ENCODE measurements at places on chromosomes 4 and X.
A peak's percentile ranks its signal among the peaks of the same experiment; 100 is the strongest.

DNA sequence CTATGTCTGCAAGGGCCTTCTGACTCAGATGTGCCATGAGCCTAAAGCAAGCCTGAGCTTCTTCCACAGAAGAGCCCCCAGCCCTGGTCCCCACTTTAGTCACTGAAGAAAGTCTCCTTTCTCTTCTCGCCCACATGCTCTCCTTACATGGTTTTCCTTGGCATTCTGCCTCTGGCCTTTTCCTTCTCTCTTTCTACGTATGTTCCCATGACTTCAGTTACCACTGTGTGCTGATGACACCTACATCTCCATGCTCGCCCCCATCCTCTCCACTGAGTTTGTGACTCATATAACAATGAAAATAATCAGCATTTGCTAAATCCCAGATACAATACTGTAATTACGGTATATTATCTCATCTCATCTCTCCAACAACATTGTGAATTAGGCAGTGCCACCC, 149.3 kb downstream of the AMMECR1 start:
- DNase-seq, result no peak

DNA sequence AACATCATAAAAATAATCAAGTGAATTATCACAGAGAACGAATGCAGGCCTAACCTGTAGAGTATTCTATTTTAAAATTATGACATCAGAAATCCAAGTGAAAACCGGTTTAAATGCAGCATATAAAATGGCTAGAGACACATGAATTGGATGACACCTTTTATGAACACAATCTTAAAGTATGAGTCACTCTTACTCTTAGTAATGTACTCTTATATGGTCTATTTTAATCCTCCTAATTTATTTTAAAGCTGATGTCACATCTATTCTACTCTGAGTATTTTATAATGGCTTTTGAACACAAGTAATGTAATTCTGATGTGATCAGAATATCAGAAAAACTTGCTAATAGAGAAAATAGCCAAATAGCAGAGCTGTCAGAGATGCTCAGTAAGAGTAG, 161.4 kb upstream of the RADX start:
- DNase-seq, result no peak

GRCh38 chr4:111937368-111937767, 207.9 kb upstream of the FAM241A start:
- peak; percentile 49 for DNase-seq

DNA sequence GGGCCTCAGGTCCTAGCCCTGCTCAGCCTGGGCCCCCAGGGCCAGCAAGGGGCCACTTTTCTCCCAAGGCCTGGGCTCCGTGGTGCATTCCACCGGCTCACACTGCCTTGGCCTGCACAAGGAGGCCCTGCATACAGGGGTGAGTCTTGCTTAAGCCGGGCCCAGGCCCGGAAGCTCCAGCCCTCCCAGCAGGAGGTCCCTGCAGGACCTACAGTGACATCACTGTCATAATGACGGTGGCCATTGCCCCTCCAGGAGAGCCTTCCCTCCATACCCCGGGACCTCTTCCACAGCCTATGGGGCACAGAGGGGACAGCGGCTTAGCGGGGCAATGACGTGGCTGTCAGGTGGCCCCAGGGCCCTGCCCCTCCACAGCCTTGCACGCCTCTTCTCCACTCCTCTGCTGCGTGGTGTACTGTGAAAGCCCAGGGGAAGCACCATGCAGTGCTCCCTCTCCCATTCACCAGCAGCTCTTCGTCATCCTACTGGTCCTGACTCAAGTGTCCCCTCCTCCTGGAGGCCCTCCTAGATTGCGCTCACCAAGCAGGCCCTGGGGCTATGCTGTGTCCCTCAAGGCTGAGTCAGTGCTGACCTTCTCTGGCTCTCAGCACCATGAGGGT, 32.3 kb upstream of the AFAP1 start:
- no peak for DNase-seq

- DNase-seq, result no peak
These were observed 4.5 kb downstream of the GJB1 start for GRCh38 chrX:71227370-71228062.

DNA sequence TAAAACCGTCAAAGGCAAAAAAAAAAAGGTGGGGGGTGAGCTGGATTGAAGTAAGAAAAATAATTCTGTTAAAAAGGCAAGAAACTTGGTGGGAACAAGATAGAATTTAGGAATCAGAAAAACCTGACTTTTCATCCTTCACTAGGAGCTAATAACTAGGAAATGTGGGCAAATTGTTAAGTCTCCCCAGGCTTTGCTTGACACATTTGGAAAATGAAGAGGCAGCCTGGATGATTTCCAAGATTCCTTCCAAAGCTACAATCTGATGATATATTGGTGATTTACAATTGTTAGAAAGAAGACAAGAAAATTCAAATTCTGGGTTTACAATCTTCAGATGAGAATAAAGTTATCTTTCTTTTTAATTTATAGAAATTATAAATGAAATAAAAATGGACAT, 1062.5 kb downstream of the ADGRL3 start:
- no peak for DNase-seq

DNA sequence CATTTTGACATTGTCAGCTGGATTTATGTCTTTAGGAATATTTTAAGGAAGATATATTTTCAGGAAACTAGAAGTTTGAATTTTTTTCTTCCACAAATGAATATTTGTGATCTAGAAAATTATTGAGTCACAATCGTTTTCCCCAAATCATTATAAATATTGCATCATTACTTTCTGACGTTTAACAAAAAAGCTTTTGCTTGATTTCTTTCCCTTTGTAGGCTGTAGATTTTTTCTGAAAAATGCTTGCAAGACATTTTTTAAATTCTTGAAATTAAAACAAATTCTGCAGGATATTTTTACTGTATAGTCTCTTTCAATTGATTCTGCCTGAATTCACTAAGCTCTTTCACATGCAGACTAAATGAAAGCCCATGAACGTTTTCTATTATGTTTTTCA, 4.9 kb upstream of the SMARCAD1 start:
- no peak for DNase-seq

DNA sequence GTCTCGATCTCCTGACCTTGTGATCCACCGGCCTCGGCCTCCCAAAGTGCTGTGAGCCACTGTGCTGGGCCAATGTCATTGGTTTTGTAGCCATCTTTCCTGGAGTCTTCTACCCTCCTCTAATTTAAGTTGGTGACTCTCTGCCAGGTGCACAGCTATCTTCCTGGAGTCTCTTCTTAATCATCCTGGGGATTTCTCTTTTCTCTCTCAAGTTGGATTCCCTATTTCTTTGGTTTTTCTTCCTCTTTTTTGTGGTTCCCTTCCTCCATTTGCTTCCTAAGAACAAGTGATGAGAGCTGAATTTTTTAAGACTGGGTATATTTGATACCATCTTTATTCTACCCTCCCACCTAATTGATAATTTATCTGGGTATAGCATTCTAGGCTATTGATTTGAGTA, 113.8 kb downstream of the SYNPO2 start:
- no peak for DNase-seq

DNA sequence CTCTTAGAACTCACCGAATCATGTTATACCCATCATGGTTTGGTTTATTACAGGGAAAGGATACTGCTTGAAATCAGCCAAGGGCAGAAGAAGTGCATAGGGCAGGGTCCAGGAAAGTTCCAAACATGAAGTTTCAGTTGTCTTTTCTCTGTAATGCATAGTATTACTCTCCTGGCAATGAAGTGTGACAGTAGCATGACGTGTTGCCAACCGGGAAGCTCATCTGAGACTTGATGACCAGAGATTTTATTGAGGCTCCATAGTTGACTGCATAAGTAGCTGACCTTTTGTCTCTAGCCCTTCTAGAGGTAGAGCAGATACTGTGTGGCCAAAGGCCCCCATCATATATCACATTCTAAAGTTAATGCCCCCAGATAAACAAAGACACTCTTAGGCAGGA, 72.1 kb downstream of the BEND4 start:
- no peak for DNase-seq

GRCh38 chr4:142952821-142953580, 106.9 kb upstream of the INPP4B start:
- DNase-seq, result no peak

DNA sequence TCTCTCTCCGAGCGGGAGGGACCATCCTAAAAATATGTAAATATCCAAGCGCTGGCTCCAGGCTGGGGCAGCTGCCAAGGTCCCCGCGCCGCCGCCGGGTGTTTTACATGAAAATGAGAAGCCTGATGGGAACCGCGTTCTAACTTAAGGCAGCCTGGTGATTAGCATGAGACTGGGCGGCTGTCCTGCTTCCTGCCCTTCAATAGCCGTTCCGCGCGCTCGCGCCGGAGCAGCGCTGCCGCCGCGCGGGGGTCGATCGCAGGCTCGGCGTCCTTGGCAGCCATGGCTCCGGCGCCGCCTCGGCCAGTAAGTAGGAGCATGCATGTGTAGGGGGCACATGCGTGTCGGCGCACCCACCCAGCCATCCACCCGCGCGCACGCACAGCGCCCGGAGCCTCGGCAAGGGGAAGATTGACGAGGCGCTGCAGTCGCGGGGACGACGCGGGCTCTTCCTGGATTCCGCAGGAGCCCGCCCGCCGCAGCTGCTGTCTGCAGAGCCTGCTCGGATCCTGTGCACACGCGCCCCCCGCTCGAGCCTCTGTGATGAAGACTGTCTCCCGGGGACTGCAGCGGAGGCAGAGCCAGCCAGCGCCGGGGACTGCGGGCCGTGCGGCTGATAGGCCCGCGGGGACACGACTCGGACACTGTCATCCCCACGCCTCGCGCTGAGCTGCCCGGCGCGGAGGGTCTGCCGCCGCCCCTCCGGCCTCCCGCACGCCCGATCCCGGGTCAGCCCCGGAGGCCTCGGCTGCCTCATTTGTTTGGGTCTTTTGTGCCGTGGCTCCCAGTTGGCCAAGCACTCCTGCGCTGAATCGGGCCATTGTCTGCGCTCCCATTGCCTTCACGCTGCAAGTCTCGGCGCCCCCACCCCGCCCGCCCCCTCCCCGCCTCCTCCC, 734 bp downstream of the STOX2 start:
- no peak for DNase-seq

GRCh38 chr4:106366026-106366425, 2.6 kb downstream of the GIMD1 start:
- no peak for DNase-seq

- peak; percentile 40 for DNase-seq
These were observed 227.0 kb downstream of the DKK2 start for GRCh38 chr4:106809076-106809475.

DNA sequence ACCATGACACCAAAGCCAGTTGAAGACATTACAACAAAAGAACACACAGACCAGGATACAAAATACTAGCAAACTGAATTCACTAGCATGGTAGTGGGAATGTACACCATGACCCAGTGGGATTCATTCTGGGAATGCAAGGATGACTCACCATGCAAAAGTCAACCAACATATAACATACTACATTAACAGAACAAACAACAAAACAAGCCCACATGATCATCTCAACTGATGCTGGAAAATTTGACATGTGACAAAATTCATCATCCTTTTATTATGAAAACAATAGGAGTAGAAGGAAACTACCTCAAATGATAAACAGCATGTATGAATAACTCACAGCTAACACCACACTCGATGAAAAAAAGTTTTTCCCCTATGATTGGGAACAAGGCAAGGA, 190.2 kb downstream of the DCLK2 start:
- DNase-seq, result no peak

DNA sequence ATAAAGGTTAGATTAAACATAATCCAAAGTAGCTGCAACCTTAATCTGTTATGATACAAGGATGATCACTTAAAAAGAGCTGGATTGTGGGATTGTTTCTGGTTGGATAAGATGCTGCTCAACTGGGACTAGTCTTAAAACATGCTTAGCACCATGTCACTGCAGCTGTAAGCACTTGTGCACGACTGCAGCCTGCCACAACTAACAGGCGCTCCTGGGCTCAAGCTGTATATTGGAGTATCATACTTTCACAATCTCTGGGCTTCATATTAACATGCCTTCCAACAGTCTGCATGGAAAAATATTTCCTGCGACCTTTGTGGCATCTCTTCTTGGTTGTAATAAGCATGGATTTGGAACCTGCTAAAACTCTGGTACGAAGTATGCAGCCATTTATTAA, 493.0 kb upstream of the PITX2 start:
- DNase-seq, result no peak

GRCh38 chr4:133147286-133147821, 1.7 kb upstream of the PCDH10 start:
- DNase-seq, result no peak

- no peak for DNase-seq
These were observed 509.6 kb downstream of the MID1IP1 start for GRCh38 chrX:39310891-39311290.

DNA sequence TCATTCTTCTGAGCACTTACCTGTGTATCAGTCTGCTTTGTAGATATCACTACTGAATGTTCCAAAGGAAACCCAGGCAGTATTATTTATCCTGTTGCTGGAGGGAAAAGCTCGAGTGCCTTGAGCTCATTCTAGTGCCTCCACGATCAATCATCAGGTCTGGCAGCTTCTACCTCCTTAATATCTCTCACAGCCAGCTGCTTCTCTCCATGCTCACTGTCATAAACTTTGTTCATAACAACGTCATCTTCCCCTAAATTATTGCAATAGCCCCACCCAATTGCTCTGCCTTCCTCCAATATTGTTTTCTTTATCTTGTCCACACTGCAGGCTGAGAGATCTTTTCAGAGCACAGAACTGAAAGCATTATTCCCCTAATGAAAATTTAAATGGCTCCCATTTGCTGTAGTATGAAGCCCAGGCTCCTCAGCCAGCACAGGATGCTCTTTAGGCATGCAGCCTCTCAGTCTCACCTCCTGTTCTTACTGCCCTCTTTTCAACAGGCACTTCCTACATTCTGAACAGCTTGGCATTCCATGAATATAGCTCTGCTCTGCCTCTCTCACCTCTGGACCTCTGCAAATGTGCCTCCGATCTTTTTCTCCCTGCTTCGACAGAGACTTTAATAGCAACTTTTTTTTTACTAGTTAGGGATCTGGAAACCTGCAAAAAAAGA, 504.2 kb upstream of the IGFBP7 start:
- no peak for DNase-seq

DNA sequence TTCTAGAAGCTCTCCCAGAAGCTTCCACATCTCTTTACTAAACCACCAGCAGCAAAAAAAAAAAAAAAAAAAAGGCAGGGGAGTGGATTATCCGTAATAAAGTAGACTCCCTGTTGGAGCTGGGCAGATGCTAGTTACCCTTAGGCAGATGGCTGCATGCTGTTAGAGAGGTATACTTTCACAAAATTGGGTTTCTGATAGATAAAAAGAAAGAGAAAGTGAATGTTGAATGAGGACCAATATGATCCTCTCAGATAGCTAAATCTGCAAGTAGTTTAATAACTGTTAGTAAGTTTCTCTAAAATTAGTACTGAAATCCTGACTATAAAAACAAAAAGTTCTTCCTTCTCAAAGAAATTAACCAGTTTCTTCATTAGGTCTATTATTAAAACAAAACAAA, 195.4 kb downstream of the ANAPC10 start:
- no peak for DNase-seq

DNA sequence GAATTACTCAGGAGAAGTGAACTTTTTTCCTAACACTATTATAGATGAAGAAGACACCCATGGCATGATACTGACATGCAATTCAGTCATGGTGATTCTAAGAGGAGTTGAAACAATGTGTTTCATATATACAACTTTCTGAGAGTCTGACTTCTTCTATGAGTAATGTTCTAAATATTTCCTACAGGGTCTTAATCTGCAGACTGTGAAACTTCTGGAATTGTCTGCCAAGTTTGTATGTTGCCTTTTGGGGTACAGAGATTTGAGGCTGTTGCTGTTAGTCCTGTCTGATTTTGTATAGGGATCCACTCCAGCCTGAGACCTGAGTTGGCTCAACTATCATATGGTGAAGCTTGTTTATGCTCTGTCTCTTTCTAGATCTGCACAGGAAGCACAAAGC, 160.6 kb upstream of the GATB start:
- DNase-seq, result no peak

- no peak for DNase-seq
These were observed 1433.3 kb upstream of the IGFBP7 start for GRCh38 chr4:58543465-58543864.
